Calu3 (cell line): ENCODE measurements at places on chromosomes 13 and 19. TPM values are rescaled to one million over a fixed set of nuclear protein-coding genes. Genes with fewer than 3 reads are reported as not detected.

DNA sequence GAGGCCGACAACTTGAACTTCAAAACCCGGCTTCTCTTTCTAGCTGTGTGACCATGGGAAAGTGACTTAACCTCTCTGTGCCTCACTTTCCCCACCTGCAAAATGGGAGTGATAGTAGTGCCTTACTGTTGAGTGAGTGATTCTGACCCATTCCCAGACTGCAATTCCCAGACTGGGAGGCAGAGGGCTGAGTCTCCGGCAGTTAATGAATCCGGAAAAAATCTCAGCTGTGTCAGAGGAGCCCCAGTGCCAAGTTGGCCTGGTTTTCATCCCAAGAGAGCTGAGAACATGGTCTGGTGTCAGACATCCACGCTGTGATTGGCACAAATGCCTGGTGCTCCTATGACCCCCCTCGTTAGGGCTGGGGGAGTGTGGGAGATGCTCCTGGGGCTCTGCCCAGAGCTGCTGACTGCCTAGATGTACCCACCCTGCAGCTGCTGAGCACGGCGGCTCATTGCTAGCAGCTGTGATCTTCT, 50.0 kb downstream of the PIN1 start:
- H3K27ac ChIP-seq, result no peak overlapping the region
- DNase-seq, result no peak
- no peaks in the 10 kb centered on the region for H3K27me3 ChIP-seq

GRCh38 chr19:2333807-2334211, 5.3 kb downstream of the SPPL2B start:
- H3K4me1 ChIP-seq, result peaks cover 26% of the 10 kb centered on the region
- H3K4me3 ChIP-seq, result no peak overlapping the region
- no peak for DNase-seq
- H3K36me3 ChIP-seq, result peaks cover 25% of the 10 kb centered on the region
- no peaks in the 10 kb centered on the region for H3K27me3 ChIP-seq

The PSG11 gene
- total RNA-seq, result not detected in 2 replicates

DNA sequence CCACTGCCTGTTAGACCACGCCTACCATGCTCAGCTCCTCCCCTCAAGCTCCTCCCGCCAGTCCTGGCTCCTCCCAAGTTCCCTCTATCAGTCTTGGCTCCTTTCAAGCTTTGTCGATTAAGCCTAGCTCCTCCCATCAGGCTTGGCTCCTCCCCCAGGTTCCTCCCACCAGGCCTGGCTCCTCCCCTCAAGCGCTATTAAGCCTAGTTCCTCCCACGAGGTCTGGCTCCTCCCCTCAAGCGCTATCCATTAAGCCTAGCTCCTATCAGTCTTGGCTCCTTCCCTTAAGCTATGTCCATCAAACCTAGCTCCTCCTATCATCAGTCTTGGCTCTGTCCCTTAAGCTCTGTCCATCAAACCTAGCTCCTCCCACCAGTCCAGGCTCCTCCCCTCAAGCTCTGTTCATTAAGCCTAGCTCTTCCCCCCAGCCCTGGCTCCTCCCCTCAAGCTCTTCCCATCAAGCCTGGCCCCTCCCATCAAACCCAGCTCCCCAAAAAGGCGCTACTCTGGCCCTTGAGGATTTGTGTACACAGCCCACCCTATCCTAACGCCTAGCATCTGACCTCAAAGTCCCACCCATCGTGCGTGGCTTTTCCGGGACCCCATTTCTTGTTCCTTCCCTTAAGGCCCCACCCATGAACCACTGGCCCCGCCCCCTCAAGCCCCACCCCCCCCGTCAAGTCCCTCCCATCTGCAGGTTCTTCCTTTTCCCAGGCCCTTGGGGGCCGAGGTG, 10.0 kb downstream of the CAMSAP3 start:
- DNase-seq, result peak; percentile 25
- H3K36me3 ChIP-seq, result peaks cover 11% of the 10 kb centered on the region
- H3K27ac ChIP-seq, result no peak overlapping the region
- H3K4me3 ChIP-seq, result no peak overlapping the region
- no peaks in the 10 kb centered on the region for H3K4me1 ChIP-seq

DNA sequence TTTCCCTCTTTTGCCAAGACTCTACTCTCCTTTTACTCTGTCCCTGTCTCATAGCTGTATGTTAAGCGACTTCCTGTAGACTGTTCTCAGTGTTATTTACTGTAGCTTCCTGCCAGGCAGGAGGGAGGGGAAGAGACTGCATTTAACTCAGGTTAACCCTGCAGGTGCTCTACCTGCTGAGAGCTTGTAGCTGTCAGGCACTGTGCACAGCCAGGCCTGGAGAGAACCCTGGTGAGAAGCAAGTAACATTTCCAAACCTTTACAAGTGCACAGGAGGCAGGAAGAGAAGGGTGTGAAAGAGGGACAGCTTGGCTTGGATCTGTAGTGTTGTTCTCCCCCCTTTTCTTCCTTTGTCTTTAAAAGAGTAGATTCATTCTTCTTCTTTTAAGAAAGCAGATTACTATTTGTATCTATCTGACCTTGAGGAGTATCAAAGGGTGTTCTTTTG, 167.1 kb downstream of the LMO7 start:
- H3K4me3 ChIP-seq, result no peak overlapping the region
- DNase-seq, result no peak
- H3K36me3 ChIP-seq, result peaks cover 30% of the 10 kb centered on the region
- H3K27ac ChIP-seq, result no peak overlapping the region

The UPF1 gene
- total RNA-seq, result 57.1 and 62.0 TPM in 2 replicates

DNA sequence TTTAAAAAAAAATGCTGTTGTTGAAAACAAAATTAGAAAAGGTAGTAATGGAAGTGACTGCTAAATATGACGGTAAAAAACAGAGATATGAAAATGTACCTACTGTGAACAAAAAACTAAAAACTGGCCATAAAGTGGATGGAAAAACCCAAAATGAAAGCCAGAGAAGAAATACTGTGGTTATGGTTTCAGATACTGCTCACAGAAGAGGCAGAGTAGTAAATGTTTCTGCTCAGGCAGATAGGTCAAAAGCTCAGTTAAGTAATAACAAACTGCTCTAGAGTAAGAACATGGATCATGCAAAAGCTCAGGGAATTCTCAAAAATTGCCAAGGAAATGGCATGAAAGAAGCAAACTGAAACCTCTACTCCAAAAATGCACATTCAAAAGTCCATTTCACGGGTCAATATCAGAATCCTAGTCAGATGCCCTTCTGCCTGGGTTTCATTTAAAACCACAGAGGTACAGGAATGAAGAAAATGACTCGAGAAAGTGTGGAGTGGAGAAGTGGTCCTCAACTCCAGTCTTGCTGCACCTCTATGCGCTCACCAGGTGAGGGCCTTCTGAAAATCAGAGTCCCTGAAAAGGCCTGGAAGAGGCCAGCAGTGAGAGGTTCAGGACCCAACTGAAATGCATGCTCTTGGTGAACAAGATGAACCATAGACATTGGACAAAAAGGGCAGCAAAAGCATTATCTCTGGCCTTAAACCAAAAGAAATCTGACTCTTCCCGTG, 315.0 kb upstream of the SPRY2 start:
- no peaks in the 10 kb centered on the region for H3K4me1 ChIP-seq
- H3K4me3 ChIP-seq, result no peak overlapping the region
- no peaks in the 10 kb centered on the region for H3K36me3 ChIP-seq
- no peaks in the 10 kb centered on the region for H3K27me3 ChIP-seq
- DNase-seq, result no peak
- H3K27ac ChIP-seq, result no peak overlapping the region

GRCh38 chr13:110873639-110874507, 41.0 kb downstream of the ANKRD10 start:
- DNase-seq, result no peak
- peaks cover 14% of the 10 kb centered on the region for H3K36me3 ChIP-seq
- H3K27me3 ChIP-seq, result no peaks in the 10 kb centered on the region

GRCh38 chr13:33099860-33100259, 83.6 kb downstream of the KL start:
- no peak overlapping the region for H3K27ac ChIP-seq
- no peak overlapping the region for H3K4me3 ChIP-seq
- H3K36me3 ChIP-seq, result no peaks in the 10 kb centered on the region
- H3K27me3 ChIP-seq, result no peaks in the 10 kb centered on the region
- no peak for DNase-seq

The KCNRG gene
- not detected in 2 replicates for total RNA-seq

The ADM5 gene
- 17.0 and 18.5 TPM in 2 replicates for total RNA-seq

The ZNF729 gene
- total RNA-seq, result not detected in 2 replicates
